Activated T-cell treated with anti-CD3 and anti-CD28 coated beads, Interleukin-2, amount 50 U/mL, for 48 hours (primary cell): ENCODE measurements at places on chromosomes 3 and 15.

DNA sequence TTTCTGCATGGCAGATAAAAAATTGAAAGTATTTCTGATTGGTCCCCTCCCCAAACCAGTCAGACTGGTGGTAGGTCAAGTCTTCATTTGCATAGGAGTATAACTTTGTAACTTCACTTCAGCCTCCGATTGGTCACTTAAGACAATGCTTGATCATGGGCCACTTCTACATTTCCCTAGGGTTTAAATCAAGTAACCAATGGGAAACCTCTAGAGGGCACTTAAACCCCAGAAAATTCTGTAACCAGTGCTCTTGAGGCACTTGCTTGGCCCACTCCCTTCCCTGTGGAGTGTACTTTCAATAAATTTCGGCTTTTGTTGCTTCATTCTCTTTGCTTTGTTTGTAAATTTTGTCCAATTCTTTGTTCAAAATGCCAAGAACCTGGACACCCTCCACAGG, 225.5 kb downstream of the ARPP21 start:
- DNase-seq, result no peak

DNA sequence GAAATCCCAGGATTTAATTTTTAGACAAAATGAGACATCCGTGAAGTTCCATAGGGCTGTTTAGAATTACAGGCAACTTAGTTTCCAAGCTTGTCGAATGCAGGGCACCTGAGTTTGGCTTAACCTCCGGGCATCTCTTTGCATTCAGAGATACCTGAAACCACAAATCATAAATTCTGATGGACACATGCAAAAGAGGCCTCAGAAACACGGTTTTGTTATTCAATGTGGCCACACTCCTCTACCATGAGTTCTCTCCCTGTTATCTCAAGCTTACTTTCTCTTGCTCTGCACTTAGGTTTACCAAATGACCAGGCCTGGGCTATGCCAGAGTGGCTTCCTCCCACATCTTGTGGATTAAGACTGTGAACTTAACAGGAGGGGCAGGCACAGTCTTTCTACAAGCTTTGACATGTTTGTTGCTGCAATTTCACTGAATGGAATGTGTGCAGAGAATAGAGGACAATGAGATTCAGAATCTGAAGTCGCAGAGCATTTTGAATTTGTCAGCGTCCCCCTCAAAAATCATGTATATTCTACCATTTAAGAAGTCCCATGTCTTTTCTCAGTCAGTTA, 137.7 kb downstream of the TPRG1 start:
- DNase-seq, result no peak

DNA sequence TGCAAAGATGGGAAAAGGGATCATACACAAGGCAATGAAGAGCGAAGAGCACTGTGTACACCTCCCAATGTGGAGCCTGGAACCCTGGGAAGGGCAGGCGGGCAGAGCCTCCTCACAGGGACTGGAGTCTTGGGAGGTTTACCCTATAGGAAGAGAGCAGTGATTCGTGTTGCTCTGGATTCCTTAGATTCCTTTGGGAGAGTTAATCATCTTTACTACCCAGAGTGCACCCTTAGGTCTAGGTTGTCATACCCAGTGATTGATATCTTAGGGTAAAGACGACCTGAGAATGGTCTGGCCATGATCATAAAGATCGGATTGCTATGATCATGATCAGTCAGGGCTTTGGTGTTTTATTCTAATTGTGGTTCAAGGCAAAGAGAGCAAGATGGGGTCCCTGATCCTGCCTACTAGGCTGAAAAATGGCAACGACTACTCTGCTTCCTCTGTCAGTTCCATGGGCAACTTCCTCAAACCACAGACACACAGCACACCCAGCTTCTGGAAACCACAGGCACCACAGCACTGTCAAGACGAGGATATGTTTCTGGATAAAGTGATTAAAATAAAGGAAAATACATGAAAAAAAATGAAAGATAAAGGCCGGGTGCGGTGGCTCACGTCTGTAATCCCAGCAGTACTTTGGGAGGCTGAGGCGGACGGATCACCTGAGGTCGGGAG, 20.4 kb upstream of the MAP6D1 start:
- no peak for DNase-seq

- no peak for DNase-seq
Observed at GRCh38 chr3:25690768-25691533, 26.2 kb upstream of the TOP2B start.

DNA sequence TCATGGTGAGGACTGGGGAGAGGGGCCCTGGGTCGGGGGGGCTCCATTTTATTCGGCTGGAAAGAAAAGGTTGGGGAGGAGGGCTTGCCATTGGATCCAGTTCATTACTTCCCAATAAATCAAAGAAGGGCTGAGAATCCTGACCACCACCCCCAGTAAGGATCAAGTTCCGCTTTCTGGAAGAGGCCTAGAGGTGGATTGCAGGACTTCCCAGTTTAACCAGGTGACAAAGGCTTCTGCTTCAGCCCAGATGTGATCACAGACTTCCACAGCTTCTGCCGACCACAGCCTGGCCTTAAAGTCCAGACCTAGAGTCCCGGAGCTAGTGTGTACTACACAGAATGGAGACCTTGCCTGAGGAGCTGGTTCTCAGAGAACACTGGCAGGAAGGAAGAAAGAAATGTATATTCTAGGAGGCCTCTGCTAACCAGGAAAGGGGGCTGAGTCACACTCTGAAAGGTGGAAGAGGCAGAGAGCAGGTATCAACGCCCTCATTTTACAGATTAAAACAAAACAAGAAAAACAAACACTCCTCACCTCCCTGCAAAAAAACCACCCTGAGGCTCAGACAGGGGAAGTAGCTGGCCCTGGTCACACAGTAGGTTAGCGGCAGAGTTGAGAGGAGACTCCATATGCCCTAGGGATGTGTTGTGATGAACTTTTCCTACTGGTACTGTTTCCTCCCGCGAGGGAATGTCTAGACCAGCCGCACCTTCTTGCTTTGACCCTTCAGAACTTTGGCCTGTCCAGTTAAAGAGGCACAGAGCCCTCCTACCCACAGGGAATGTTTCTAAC, 1.1 kb upstream of the CEMIP start:
- DNase-seq, result no peak

- peak; percentile 43 for DNase-seq
Observed at GRCh38 chr15:77659350-77660321, 26.9 kb upstream of the LINGO1 start.

DNA sequence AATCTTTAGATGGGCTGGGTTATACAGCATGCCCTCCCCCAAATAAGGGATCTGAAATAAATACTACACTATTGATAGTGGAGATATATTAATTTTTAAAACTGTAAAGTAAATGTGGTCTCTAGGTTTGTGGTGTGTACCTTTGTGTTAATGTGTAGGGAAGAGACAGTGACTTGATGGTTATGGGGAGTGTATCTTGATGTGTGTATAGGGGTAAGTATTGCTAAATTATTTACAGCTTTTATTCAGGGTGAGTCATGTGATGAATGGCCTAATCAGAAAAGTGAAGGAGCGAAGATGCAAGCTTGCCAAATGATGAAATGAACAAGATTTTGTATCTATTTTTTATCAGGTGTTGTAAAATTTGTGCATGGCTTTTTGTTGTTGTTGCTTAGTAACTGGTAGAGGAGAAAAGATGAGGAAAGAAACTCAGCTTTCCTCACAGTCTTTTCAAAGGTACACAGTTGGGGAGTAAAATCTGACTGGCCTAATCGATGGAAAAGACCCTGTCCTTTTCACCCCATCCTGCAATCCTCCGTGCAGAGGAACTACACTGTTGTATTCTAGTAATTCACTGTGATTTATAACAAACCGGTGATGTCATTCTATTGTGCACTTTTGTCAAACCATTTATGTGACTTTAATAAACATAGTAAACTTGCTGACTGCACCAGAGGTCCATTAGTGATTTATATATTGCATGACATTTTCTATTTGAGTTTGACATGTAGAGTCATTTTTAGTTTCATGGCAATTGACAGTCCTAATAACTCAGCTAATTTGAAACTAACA, 17.7 kb downstream of the FEM1B start:
- DNase-seq, result no peak

DNA sequence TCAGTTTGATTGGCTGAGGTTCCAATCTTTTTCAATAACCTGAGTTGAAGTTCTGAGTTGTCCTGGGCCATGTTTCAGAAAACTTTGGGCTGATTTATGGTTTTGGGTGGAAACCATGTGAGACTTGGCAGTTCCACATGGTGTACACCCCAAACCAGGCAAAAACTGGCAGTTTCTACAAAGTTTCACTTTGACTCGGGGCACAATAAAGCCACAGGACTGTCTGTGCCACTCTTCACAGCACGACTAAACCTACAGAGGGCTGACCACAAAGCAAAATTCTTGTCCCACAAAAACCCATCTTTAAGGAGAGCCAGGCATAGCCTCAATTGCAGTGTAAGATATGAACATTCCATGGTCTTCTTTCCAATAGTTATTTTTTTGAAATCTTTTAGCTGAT, 155.0 kb downstream of the DUT start:
- no peak for DNase-seq

GRCh38 chr15:85414495-85414894, 34.1 kb downstream of the AKAP13 start:
- DNase-seq, result no peak

DNA sequence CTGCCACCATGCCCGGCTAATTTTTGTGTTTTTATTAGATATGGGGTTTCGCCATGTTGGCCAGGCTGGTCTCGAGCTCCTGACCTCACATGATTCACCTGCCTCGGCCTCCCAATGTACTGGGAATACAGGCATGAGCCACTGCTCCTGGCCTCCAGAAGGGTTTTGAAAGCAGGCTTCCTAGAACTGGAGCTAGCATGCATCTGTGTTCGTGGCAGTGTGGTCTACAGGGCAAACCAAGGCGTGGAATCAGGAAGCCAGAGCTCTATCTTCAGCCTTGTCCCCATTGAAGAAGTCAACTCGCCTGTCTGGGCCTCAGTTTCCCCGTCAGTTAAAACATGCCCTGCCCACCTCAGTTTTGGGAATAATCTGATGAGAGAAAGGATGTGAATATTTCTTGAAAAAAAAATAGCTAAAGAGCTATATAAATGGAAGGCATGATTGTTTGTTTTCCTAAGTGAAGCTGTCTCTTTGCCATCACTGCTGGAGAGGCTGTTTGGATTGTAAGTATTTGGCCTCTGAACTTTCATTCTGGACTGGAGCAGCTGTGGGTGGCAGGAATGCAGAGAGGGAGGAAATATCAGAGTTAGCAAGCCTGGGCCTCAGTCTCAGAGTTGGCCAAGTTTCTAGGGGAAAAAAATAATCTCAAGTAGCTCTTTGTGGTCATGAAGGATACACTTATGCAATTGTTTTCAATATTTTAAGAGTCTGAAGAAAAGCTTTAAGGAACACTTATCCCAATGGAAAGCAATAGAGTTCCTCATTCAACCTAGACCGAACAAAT, 36.5 kb upstream of the UACA start:
- DNase-seq, result no peak

GRCh38 chr15:68729789-68730411, 90.8 kb downstream of the ANP32A start:
- DNase-seq, result no peak

DNA sequence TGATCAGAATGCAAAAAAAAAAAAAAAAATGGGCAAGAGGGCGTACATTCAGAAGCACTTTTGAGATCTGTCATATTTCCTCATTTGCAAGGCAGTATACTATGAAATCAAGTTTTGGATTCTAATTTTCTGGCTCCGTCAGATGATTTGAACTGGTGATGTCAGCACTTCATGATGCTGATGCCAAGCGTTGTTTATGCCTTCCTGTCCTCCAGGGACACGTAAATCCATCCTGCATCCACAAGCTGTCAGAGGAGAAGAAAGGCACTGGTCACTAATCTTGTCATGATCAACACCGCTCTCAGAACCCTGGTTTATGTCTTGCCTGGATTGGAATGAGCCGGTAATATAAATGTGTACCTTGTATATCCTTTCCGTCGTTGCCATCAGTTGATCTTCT, 152.1 kb upstream of the EPHA3 start:
- no peak for DNase-seq

GRCh38 chr3:64691051-64691450, 3.3 kb upstream of the ADAMTS9 start:
- DNase-seq, result no peak

DNA sequence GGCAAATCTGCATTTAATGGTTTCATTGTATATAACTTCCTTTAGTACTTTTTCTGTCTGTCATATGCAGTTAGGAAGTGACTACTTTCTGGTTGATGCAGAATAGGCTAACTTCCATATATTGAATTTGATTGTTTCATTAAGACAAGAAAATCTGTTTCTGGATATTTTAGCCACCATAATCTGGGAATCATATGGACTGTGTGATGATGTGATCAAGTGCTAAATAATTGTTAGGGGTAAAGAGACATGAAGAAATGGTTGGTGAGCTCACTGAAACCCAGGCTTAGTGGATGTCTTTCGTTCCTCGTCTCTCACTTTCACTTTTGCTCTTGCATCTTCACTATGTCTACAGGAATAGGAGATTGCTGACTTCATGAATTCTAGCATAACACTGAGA, 3.5 kb upstream of the MNS1 start:
- no peak for DNase-seq
